ENCODE measurements at places on chromosomes 7 and 10.

DNA sequence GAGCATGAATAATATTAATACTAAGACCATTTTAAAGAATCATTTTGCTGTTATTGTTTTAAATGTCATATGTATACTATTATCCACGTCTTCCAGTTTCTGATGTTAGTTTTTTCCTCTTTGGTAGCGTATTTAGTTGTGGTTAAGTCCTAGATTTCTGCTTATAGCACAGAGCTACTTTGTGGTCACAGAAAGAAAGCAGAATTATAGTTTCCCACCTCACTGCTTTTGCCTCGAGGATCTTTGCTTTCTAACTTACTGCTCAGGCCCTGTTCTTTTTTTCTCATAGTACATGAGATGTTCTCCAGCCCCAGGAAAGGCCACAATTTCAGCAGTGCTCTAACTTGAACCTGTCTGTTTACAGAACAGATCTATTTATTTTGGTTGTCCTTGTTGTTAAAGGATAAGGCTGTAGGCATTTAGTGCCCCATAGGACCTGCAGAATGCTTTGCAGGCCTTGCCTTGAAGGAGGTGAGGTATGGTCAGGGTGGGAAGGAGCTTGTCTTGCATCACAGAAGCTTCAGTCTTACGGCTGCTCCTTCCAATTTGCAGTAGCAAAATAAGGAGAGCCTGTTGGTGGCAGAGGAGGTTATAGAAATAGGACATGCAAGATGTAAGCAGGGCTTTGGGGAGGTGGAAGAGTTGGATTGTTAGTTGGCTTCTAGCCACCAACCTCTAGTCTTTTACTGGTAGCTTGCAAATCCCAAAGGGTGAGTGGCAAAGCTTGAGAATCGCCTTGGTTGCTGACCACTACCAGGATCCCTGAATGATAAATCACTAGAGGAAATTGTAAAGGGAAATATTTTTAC, 129.1 kb downstream of the LRRC4 start:
- DNase-seq = no peak

GRCh38 chr7:158285383-158285770, 302.2 kb downstream of the PTPRN2 start:
- DNase-seq = no peak

- DNase-seq = no peak
Measured at GRCh38 chr7:135368416-135369186, 135.0 kb downstream of the STRA8 start.

DNA sequence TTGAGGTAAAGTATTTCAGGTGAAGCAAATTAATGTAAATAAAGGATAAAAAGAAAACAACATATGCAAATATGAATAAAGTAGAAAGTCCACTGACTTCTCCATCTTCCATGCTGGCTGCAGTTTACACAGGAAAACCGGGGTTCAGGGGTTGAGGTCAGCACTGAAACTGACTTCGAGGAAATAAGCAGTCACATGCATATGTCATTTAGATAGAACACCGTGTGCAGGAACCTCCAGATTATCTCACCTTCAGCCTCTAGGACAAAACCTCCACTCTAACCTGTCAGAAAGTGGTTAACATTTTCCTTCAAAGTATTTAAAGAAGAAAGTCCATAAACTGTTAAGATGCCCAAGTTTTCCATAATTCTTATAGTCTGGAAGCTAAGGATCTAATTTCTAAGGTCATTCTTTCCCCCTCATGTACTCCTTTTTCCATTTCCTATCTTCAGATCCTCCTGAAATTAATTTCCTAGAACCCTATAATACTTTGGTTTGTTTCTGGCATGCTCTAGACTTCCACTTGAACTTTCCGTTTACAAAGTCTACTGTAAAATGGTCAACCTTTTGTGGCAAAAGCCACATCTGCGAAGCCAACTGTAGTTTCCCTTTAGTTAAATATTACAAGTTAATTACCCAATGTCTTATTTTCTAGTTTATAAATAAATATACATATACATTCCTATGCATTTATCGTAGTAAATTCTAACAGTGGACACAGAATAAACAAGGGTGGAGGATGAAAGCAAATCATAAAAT, 173.3 kb downstream of the RAPGEF5 start:
- no peak for DNase-seq

- peak; percentile 90 for DNase-seq
Measured at GRCh38 chr10:44982114-44982460, 3.5 kb upstream of the DEPP1 start.

DNA sequence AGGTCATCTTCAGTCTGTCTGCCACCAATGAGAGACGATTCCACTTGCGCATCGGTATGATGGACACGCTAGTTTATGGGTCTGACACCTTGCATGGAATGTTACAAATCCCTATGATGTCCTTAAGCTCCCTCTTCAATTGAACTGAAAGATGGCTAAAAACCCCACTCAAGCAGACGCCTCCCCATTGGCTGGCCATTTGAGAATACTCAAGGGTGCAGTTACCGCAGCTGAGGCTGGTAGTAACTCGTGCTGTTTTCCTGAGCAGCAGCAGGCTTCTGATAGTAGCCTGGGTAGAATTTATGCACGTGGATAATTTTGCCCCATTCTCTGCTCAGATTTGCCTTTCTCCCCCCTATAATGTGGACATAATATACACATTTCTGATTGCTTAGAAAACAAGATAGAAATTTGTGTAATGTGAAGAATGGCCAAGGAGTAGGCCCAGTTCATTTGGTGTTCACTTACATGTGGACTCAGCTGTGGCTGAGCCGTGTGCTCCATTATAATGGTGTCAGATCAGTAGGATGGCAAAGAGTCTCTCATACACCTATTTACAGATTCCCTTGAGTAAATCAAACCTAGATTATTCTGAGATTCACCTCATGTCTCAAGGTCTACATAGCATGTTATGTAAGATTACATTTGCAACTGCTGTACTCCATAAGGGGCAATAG, 142.8 kb downstream of the HIBADH start:
- no peak for DNase-seq

- DNase-seq = no peak
Measured at GRCh38 chr7:6026011-6026819, 5.0 kb upstream of the ANKRD61 start.

DNA sequence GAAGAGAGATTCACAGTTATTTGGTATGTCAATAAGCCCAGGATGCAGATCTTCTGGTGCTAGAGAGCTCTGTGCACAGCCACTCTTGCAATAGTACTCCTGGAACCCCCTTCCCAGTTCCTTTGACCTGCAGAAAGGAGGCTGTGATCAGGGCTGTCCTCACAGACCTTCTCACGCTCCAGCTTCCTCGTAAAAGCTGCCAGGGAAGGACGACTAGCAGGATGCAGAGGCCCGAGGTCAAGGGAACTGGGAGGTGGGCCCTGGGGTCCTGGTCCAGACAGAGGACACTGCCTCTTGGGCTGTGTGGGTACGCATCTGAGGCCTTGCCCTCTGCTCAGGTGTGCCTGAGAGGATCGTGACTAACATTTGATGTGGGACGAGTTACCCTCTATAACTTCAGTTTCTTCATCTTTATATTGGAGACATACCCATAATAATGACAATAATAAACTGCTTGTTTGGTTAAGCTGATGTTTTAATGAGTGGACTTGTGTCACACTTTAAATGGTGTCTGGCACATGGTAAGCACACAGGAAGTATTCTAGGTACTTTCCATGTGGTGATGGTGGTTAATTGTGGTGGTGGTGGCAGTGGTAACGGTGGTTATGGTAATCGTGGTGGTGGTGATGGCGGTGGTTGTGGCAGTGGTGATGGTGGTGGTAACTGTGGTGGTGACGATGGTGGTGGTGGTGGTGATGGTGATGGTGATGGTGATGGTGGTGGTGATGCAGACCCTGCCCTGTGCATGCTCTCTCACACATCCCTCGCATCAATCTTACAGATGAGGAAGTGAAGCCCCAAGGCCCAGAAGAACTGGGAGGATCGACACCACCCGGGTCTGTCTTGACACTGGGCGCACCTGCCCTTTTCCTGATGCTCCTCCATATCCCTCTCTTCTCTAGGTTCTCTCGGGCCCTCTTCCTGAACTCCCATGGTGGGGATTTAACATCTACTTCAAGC, 235.2 kb upstream of the GRB10 start:
- DNase-seq = no peak

DNA sequence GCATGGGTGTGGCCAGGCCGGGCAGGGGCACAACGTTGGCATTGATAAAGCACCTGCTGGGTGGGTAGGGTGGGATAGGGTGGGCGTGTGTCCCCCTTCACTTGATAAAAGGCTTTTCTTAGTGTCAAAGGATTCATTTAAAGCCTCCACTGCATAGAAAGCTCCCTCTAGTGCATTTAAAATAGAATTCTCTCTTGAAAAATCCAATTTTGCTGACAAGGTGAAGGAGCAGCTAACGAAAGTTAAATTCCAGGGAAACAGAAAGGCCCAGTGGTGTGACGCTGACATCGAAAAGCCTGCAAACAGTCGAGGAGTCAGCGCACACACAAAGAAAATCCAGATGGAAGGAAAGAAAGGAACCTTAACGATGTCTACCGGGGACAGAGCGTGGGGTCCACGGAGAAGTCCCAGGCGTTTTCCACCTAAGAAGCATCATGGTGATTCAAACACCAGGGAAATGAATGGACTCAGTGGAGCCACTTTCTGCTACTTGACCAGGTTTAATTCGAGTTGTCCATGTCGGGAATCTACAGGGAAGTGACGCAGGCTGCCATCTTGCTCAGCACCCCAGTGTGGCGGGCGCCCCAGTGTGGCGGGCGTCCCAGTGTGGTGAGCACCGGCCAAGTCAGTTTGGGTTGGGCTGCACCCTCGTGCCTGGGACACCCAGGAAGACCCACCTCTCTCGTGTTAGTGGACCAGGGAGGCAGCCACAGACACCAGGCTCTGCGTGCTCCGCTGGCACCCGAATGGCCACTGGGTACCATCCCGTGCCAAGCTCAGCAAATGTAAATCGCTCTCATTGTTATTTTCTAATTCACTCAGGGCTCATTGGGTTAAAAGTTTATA, 217.8 kb downstream of the DNAJB6 start:
- no peak for DNase-seq

- no peak for DNase-seq
Measured at GRCh38 chr10:77244286-77244685, 393.3 kb downstream of the KCNMA1 start.

- no peak for DNase-seq
Measured at GRCh38 chr7:134755422-134756022, 23.9 kb upstream of the CALD1 start.

DNA sequence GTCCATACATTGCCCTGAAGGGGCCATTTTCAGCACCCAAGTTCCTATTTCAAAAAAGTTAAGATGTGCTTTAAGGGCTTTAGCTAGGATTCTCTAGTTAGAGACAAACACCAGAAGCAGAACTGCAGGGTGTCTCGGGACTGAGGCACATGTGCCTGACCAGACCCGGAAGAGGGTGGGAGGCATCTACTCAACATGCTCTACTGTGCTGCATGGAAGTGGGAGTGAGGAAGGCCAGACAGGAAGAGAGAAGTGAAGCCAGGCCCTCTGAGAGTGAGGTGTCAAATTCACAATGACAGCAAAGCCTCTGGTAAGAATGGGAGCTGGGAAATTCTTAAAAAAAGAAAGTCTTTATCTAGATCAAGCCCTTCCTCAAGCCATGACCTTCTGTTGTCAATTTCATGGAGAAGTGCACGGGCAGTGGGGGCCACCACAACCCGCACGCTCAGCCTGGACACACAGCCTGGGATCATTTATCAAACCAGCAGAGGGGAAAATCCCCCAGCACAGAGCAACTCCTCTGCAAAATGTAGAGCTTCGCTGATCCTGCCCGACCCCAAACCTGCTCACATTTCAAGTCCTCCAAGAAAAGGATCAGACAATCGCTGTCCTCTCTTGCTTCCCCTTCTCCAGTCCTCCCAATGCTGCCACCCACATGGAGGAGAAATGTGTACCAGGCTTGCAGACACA, 38.7 kb downstream of the PLXNA4 start:
- no peak for DNase-seq

DNA sequence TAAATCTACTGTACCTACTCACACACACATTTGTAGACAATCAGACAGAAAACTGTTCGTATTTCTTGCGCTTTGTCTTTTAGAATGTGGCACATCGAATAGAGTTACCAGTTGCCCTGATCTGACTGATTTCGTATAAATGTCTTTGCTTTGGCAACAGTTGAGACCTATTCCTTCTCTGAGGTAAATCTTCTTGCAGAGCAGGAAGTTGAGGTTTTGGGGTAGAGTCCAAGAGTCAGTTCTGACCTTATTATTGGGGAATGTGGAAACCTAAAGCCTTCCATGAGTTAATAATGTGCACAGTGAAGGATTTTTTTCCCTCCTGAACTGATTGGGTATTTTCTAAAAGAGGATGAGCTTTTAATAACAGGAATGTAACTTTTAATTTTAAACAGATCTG, 135.3 kb downstream of the KIAA1217 start:
- peak; percentile 88 for DNase-seq

GRCh38 chr7:5231811-5232484, 41.9 kb downstream of the WIPI2 start:
- no peak for DNase-seq
